Hepatocyte (in vitro differentiated cells): ENCODE measurements at places on chromosomes 12 and 14. TPM values are rescaled to one million over a fixed set of nuclear protein-coding genes. Genes with fewer than 3 reads are reported as not detected.

DNA sequence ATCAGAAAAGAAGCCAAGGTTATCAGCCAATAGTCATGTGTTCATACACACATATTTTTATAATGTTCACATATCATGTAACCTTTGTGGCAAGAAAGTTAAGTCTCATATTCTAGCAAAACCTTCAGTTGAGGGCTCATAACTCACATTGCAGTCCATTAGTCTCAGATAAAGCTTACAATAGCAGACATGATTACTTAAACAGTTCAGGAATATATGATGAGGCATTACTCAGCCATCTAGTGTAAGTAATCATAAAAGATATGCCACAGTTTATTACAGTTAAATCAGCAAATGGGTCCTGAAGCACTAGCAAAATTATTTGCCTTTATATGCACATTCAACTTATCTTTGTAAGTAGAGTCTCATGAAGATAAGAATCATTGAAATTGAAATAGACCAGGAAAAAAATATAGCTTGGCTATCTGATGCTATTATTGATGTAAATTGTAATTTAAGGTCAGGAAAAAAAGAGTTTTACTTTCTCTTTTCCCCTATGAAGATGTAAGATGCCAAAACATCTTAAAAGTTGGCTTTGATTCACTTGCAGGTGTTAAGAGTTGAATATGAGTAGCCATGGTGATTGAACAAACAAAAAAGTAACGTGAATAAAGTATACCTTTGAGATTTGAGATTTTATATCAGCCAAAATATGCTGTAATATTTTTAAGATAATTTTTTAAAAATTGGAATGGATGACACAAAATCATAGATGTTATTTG lies 537.0 kb downstream of the SLC6A15 start:
- DNase-seq = no peak

The CRACR2A gene
- 0.80 and 1.1 TPM in 2 replicates for total RNA-seq

- DNase-seq = no peak
Measured at GRCh38 chr12:62016021-62016420, 244.2 kb upstream of the USP15 start.

GRCh38 chr12:10448236-10448635 lies 4.9 kb downstream of the KLRC1 start:
- DNase-seq = no peak

GRCh38 chr12:63224396-63224795 lies 73.4 kb upstream of the AVPR1A start:
- DNase-seq = no peak

GRCh38 chr12:15538881-15539280 lies 216.6 kb downstream of the PTPRO start:
- DNase-seq = no peak

DNA sequence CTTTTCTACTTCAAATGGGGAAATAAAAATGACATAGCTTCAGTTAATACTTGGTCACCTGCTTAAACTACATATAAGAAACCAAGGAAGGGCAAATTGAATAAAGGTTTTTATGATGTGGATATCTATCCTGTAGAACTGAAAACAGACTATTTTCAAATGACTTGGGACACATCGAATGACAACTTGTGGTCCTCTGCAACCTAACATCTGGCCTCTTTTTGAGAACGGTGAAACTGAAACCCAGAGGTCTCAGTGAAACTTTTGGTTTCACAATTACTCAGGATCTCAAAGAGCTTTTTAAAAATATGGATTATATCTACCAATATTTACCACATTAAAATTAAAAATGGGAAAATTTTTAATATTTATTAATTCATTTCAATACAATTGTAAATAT lies 65.2 kb downstream of the PPP2R5E start:
- DNase-seq = no peak

The CD4 gene
- 2.4 and 2.7 TPM in 2 replicates for total RNA-seq

The TSPAN8 gene
- 639 and 683 TPM in 2 replicates for total RNA-seq

GRCh38 chr12:64265839-64266238 lies 43.7 kb upstream of the KICS2 start:
- no peak for DNase-seq

The AQP5 gene
- 1.2 and 1.3 TPM in 2 replicates for total RNA-seq

GRCh38 chr14:62064751-62065323 lies 302.6 kb downstream of the SNAPC1 start:
- DNase-seq = no peak

DNA sequence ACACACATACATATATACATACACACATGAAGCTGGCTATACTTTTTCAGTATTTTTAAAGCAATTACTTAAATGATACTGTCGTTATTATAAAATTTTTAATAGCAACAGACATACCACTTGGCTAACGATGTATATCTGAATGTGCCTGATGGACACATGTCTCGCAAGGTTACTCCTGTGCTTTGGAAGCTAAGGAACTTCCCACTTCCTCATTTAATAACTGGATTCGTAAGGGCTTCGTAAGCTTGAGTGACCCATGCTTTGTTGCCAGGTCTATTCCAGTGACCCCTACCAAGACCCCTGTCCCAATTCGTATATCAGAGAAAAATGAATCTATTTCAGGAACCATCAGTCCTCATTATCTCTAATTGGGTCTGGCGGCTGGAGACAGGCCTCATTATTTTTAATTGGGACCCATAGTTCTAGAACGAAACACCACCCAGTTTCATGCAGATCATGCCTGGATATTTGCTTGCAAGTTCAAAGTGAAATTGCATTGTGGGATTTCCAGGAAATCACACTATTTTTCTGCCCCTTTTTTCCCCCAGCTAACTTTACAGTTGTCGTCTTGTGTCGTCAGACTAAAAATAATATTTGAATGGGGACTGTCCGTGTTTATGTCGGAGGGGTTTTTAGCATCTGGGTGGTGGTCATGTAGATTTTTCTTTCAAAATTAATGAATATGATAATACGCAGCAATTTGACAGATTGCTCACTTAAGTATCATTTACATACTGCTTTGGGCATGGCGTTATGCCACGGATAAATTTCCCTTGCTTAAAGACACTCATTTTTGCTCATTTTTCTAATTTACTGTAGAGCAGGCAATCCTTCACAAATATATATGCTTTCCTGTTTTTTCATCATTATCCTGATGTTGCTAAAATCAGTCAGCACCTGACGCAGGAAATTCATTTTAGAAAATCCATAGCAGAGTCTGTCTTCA lies 17.1 kb upstream of the MYO1H start:
- DNase-seq = no peak

The C1QL4 gene
- not detected in 2 replicates for total RNA-seq

GRCh38 chr12:12683725-12684124 lies 12.3 kb downstream of the GPR19 start:
- DNase-seq = no peak

DNA sequence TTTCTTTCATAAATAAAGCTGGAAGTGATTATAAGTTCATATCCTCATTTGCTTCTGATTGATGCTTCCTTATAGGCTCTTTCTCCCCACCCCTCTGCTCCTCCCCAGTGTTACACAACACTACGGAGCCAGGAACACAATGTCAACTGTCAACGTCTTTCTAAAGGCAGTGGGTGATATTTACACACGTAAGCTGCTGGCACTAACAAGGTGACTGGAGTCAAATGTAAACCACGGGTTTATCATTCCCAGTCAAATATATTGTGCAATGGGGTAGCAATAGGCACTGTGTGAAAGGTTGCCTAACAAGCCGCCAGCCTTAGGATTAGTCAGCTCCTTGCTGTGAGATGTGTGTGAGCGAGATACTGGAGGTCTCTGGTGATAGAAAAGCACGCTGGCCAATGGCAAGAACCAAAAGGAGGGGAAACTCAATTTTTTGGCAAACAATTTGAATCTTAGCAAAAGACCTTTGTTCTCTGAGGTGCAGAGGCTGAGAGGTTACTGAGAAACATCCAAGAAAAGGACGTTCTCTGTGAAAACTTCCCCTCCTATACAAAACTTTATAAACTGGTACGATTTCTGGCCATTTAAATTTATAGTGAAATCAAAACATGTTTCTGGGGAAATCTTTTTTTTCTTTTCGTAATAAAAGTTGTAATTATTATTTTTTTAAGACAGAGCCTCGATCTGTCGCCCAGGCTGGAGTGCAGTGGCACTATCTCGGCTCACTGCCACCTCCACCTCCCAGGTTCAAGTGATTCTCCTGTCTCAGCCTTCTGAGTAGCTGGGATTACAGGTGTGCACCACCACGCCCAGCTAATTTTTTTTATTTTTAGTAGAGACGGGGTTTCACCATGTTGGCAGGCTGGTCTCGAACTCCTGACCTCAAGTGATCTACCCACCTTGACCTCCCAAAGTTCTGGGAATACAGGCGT lies 22.3 kb upstream of the HECTD1 start:
- peak; percentile 89 for DNase-seq

The TSPAN19 gene
- total RNA-seq = not detected in 2 replicates

GRCh38 chr12:110107369-110108281 lies 16.5 kb upstream of the IFT81 start:
- DNase-seq = peak; percentile 46
